ENCODE measurements at places on chromosomes 16 and 17.
A peak's percentile ranks its signal among the peaks of the same experiment; 100 is the strongest.

- peak; percentile 87 for DNase-seq
These were observed 51.2 kb downstream of the RMI2 start for GRCh38 chr16:11396241-11397048.

DNA sequence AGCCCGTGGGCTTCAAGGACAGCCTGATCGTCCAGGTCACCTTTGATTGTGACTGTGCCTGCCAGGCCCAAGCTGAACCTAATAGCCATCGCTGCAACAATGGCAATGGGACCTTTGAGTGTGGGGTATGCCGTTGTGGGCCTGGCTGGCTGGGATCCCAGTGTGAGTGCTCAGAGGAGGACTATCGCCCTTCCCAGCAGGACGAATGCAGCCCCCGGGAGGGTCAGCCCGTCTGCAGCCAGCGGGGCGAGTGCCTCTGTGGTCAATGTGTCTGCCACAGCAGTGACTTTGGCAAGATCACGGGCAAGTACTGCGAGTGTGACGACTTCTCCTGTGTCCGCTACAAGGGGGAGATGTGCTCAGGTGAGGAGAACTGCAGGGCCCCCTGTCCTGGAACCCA is 31.5 kb upstream of the EFCAB13 start:
- DNase-seq = no peak

DNA sequence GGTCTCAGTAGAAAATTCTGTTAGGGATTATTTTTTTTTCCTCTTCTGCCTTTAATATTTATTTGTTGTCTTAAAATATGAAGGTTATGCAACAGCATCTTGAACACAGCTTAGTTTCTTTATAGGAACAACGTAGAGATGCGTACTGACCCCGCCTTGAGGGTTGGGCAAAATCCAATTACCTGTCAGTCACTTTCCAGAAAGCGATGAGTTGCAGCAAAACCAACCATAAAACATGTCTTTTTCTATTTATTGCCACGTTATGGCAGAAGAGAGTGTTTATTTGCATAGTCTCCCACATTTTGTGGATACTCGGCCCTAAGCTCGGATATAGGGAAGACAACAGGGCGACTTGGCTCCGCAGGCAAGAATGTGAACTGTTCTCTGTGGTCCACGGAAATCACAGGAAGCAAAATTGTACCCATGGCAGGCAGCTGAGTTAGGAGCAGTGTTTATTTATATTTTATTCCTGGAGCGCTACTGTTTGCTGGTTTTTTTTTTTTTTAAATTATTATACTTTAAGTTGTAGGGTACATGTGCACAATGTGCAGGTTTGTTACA is 44.3 kb upstream of the CACNG5 start:
- DNase-seq = no peak

GRCh38 chr17:9370467-9370866 is 205.2 kb downstream of the STX8 start:
- peak; percentile 28 for DNase-seq

DNA sequence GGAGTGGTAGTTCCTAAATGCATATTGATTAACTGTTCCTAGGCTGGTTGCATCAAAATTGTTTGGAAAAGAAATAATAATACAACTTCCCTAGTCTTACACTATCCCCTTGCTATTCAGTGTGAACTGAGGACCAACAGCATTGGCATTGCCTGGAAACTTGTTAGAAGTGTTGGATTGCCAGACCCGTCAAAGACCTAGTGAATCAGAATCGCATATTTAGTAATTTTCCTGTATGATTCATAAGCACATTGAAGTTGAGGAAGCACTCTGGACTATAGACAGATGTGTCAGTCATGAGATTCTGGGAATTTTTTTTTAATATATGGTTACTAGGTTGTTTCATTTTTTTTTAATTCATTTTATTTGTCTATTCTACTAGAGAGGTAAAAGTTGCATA is 34.7 kb upstream of the KCNJ16 start:
- DNase-seq = no peak

GRCh38 chr16:77612596-77612995 is 109.7 kb upstream of the NUDT7 start:
- DNase-seq = no peak

DNA sequence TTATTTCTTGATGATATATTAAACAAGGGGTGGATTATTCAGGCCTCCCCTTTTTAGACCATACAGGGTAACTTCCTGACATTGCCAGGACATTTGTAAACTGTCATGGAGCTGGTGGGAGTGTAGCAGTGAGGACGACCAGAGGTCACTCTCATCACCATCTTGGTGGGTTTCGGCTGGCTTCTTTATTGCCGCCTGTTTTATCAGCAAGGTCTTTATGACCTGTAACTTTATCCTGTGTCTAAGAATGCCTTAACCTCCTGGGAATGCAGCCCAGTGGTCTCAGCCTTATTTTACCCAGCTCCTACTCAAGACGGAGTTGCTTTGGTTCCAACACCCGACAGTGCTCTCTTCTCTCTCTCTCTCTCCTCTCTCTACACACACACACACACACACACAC is 221.9 kb downstream of the C16orf95 start:
- no peak for DNase-seq

GRCh38 chr16:1762879-1763520 is 8.3 kb downstream of the NME3 start:
- DNase-seq = no peak

- DNase-seq = no peak
These were observed 53.7 kb upstream of the RPL38 start for GRCh38 chr17:74149597-74150427.

- peak; percentile 54 for DNase-seq
These were observed 41.2 kb downstream of the EMP2 start for GRCh38 chr16:10539236-10539635.

- DNase-seq = no peak
These were observed 168.2 kb downstream of the CYLD start for GRCh38 chr16:50909831-50910735.

DNA sequence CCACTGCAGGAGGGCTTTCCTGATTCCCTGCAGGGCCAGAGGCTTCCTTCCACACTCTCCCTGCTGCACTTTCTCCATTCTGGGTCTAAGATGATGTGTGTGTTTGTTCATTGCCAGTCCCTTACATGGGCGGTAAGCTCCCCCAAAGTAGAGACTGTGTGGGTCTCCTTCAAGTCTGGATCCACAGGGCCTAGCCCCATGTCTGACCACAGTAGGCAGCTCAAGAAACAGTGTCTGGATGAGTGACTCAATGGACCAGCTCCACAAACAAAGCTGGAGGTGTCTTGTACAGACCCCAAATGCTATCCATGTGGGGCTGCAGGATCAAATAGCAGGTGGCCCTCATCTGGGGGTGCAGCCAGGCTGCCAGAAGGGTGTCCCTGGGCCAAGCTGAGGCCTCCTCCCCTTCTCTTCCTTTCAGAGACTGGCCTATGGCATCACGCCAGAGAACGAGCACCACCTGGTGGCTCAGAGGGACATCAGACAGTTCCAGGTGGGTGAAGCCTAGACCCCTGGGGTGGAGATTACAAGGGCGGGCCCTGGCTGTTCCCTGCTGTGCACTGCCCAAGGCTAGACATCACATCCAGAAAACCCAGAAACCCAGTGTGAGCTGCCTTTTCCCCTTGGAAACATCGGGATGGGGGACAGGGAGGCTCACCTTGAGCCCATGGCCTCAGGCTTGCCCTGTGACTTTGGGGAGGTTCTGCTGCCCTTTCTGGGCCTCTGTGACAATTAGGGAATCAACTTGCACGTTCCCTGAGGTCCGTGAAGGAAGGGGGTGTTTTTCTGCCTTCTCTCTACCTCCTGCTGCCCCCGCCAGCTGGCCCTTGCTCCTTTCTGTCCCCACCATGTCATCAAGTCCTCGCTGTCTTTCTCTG is 45.9 kb downstream of the SLC6A2 start:
- peak; percentile 62 for DNase-seq

DNA sequence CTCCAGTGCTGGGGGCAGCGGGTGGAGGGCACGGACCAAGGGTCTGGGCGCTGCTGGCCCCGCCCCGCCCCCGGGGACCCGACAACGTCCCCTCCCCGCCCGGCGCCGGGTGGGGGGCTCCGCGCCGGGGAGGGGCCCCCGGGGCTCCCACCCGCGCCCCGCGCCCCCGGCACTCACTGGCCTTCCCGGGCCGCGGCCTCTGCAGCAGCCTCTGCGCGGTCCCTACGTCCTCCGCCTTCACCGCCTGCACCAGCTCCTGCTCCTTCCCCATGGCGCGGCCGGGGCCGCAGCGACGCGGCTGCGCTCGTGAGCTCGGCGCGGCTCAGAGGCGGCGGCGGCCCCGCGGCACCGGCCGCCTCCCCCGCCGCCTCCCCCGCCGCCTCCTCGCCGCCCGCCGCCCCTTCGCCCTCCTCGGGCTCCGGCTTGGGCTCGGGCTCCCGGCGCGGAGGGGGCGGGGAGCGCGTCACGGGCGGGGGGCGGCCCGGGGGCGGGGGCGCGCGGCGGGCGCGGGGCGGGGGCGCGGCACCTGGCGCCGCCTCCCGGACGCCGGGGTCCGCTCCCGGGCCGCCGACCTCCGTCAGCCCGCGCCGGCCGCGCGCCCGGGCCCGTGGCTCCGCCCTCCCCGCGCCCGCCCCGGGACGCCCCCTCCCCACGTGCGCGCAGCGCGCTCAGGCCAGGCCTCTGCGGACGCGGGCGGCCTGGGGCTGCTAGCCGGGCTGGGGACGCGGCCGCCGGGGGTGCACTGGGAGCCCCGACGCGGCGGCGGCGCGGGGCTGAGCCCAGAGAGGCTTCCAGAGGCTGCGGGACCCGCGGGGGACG is at the start of gene CASKIN1:
Gene CASKIN1 (minus strand): TSS at position 444 of the 819 bp plus-strand sequence. CDS start 173 bp downstream, at position 271.
- peak; percentile 37 for DNase-seq

DNA sequence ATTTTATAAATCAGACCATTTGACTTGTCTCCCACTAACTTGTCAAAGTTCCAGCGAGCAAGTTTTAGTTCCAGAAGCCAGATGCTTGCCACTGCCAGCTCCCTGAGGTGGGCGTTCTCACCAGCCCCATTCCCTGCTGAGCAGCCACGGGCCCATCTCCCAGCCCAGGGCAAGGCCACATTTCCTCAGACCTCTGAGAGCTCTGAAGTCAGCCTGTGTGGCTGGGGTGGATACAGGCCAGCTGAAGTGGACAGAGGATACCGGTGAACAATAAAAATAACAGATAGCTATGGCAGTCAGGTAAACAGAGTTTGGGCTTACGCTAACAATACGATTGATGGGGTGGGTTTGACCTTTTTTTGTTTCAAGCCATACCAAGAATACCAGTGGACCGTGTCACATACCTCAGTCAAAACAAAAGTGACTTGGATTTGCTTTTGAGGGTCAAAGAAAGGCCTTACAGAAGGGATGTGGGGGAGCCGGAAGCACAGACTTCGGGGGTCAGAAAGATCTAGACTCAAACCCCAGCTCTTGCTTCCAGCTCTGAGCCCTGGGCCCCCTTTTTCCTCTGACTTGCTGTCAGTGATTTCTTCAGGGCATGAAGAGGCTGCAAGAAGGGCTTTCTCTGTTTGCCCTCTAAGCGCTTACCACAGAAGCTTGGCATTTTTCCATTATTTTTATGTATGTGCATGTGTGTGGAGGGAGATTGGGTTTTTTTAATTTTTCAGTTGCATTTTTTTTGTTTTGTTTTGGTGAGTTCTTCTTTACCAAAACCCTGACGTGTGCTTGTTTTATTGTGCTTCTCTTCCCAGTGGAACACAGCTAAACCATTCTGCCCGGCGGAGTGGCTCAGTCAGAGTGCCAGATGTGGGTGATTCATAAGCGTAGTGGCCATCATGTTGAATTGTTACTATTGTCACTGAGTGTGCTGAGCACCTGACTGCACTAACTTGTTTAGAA is 109.9 kb downstream of the GNAO1 start:
- no peak for DNase-seq

DNA sequence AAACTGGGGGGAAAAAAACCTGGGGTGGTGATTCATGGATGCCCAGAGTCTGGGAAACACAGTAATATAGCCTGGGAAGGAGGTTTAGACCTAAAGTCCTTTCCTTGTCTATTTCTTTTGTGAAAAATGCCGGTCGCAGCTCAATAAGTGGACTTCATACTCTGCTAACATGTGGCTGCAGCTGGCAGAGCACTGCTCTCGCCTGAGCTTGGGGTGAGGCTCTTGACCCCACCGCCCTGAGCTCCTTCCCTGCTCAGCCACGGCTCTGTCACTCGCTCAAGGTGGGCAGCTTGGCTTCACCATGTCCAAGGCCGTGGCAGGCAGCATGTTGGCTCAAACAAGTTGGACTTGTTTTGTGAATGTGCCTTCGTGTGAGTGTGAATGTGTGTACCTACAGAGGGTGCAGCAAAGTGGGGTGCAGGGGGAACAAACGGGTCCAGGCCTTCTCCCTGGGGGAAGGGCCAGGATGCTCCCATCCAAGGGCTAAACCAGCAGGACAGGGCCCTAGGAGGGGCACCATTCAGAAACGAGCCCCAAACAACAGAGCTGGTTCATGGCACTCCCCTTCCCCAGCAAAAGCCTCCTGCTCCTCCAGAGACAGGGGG is 4.9 kb downstream of the FA2H start:
- no peak for DNase-seq

DNA sequence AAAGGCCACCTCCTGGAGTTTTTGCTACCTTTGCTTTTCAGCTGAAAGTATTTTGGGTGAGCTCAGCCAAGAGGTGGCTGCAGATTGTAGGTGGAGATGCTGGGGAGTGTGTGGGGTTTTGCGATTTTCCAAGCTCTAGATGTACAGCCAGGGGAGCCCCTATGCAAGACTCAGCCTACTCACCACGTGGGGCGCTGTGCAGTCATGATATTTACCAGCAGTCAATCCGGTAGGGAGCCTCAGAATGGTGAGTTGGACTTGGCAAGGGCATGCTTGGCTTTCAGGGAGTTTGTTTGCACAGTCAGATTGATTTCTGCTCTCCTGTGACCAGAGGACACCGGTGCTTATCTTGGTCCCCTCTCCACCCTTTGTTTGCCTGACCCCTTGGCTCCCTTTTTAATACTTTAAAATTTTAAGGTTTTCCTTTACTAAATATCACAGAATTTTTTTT is 175.3 kb downstream of the UTP18 start:
- peak; percentile 68 for DNase-seq
